ENCODE measurements at places on chromosomes 2 and 18. TPM values are rescaled to one million over a fixed set of nuclear protein-coding genes. Genes with fewer than 3 reads are reported as not detected.

Gene C1QL2
- total RNA-seq, result not detected

Gene OSR1
- 16.4 TPM for total RNA-seq

Gene MROH2A
- not detected for total RNA-seq

DNA sequence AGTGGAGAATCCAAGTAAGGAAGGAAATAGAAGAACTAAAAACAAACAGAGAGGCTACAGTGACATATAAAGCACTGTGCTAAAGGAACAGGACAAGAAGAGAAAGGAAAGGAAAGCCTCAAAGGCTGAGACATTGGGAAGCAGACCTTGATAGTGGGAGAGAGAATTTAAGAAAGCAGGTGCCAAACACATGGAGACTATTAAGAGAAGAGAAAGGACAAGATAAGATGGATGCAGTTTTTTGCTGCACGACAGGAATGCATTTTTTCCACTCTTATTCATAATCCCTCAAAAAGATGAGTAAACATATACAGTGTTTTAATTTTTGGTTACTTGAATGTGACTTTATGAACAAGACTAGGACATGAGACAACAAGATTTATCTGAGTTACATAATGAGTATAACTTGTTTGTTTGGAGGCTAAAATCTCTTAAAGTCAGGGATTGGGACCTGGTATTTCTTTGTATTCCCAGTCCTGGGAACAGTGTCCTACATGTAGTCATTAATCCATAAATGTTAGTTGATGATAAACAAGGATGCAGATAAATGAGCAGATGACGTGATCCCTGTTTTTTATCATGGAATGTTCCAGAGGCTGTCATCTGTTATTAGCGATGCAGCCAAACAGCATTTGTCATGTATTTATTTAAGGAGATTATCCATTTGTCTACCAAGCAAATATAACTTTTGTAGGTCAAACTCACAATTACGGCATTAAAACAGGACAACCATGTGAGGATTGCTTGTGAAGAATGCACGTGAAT lies 141.7 kb downstream of the DNER start:
- no peak for DNase-seq

Gene UBXN4
- total RNA-seq, result 24.7 TPM

DNA sequence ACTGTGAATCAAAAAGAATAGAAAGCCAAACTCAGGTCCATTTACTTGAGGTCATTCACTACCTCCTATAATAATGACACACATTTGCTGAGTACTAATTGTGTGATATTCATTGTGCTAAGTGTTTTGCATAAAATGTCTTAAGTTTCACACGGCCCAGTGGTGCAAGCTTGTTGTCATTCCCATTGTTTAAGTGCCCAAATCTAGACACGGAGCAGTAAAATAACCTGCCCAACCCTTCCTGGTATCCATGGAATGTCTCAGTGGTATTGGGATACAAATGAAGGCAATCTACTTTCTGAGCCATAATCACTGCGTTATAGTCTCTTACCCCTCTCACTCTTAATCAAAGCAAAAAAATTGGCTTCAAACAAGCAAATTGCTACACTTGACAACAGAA lies 233.3 kb downstream of the NCKAP5 start:
- no peak for DNase-seq

Gene REEP1
- total RNA-seq, result 10.6 TPM

GRCh38 chr2:2021995-2022394 lies 277.7 kb upstream of the PXDN start:
- no peak for DNase-seq

Gene PROC
- total RNA-seq, result not detected

Gene SIX2
- total RNA-seq, result 0.48 TPM

Gene NT5C1B
- not detected for total RNA-seq

Gene RNF152
- 23.8 TPM for total RNA-seq

Gene CNDP1
- total RNA-seq, result not detected

DNA sequence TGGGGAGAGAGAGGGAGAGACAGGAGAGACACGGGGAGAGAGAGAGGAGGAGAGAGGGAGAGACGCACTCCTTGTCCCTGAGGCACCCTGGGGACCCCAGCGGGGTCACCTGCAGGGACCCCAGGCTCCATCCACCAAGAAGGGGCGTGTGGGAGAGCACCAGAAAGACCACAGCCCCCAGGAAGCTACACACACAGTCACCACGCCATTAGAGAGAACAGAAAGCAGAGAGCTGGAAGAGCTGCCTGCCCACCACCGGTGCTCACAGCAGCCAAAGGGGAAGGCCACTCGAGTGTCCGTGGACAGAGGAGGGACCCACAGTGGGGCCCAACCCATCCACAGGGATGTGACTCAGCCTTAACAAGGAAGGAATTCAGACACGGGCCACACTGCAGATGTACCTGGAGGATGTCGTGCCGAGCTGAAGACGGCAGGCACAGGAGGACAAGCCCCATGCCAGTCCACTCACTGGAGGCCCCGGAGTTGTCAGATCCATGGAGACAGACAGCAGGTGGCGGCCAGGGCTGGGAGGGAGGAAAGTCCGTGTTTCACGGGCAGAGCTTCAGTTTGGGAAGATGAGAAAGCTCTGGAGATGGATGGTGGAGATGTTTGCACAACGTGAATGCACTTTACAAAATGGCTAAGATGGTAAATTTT lies 11.5 kb upstream of the NFATC1 start:
- DNase-seq, result no peak

GRCh38 chr2:237290261-237290660 lies 123.7 kb downstream of the COL6A3 start:
- peak; percentile 94 for DNase-seq

DNA sequence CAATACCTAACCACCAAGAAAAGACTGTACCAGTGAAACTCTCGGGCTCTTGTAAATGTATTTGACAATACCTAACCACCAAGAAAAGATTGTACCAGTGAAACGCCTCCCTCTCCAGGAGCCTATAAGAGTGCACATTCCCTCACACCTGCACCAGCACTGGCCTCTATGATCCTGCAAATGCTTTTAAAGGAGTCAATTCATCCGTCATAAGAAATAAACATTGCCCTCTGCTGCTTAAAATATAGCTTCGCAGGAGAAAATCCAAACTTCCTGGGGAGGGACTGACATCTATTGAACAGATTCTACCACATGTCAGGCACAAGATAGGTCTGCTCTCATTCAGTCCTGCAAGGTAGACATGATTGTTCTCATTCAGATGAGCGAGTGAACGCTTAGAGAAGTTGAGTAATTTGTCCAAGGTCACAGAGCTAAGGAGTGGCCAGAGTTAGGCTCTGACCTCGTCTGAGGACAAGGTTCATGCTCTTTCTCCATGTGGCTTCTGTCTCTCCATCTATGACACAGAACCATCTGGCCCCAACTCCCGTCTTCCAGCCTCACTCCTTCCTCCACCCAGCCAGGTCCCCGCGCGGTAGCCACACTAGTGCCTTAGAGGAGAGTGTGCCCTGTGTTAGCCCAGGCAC lies 38.7 kb downstream of the MCFD2 start:
- no peak for DNase-seq

- DNase-seq, result no peak
Observed at GRCh38 chr18:30970196-30970816, 72.2 kb downstream of the DSC3 start.

DNA sequence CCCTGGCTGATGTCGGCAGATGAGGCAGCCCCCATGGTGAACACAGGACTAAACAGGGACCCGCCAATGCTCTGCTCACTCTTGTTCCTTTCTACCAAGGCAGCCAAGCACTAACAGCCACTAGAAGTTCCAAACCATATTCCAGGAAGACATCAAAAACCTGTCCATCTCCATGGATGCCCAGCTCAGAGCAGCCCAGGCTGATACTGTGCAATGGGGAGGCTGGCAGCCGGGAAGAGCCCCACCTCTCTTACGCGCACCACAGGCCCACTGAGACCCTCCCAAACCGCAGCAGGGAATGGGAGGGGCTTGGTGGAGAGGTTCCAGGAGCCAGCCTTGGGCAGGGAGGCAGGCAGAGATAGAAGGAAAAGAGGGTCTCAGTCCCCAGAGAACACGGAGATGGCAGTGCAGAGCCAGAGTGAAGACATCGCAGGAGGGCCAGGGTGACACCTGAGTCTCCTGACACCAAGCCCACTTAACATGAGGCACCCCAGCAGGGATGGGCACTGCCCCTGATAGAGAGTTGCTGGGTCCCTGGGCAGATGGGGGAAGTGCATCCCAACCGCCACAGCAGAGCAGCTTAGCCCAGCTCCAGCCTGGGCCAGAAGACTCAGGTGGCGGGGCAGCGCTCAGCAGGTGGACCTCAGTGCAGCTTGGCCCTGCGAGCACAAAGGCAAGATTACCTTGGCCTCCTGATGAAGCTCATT lies 3.4 kb downstream of the HS6ST1 start:
- no peak for DNase-seq

- DNase-seq, result no peak
Observed at GRCh38 chr2:188345426-188345825, 53.8 kb downstream of the GULP1 start.

GRCh38 chr2:130252880-130253645 lies 54.8 kb upstream of the TUBA3E start:
- no peak for DNase-seq

- peak; percentile 55 for DNase-seq
Observed at GRCh38 chr18:9613550-9614400, 584 bp downstream of the PPP4R1 start.

DNA sequence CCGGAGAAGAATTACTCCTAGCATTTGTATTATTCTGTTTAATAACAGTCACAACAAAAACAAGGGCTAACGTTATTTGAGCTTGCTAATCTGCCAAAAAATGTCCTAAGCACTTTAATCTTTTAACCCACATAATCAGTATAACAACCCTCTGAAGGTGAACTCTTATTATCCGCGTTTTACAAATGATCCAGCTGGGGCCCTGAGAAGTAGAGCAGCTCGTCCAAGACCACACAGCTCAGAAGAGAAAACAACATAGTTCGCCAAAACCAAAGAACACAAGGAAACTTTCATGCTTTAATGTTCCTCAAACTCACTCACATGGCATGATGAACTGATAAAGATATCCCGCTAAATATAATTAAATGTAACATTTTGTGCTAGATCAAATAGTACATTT lies 159.7 kb upstream of the ZNF236 start:
- DNase-seq, result no peak

Gene GPAT2
- 4.8 TPM for total RNA-seq

Gene CD8B
- not detected for total RNA-seq

- no peak for DNase-seq
Observed at GRCh38 chr2:158184001-158184400, 82.3 kb downstream of the UPP2 start.

- no peak for DNase-seq
Observed at GRCh38 chr18:48938827-48939204, 11.9 kb downstream of the SMAD7 start.

GRCh38 chr2:62724106-62724505 lies 18.6 kb downstream of the EHBP1 start:
- DNase-seq, result no peak

Gene APCDD1
- 110 TPM for total RNA-seq

- DNase-seq, result no peak
Observed at GRCh38 chr2:132667706-132668105, 2.3 kb downstream of the LYPD1 start.

Gene EVA1A
- 1.2 TPM for total RNA-seq

Gene BUB1
- 1.2 TPM for total RNA-seq

- no peak for DNase-seq
Observed at GRCh38 chr2:199784512-199784911, 66.5 kb downstream of the FTCDNL1 start.

- DNase-seq, result no peak
Observed at GRCh38 chr2:189439342-189439741, 1.9 kb upstream of the WDR75 start.

GRCh38 chr2:98314251-98314650 lies 32.0 kb upstream of the CNGA3 start:
- DNase-seq, result no peak

Gene VWA3B
- not detected for total RNA-seq

- no peak for DNase-seq
Observed at GRCh38 chr2:120142528-120143219, 80.5 kb downstream of the TMEM185B start.

DNA sequence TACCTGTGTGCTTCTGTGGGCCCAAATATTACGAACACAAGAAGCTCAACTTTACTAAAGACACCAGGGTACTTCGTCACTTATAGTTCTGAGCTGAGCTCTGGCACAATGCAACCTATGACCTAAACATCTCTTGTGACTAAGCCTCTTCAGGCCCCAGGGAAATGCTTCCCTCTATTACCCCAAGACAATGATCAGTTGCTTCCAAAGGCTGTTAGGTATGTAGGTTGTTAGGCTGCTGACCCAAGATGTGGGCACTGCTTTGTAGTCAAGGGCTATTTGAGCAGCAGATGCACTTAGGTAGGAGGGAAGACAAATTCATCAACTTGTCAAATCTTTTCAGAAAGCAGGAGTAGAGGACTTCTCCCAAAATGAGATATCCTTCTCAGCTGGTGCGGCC lies 640.1 kb downstream of the EPHA4 start:
- DNase-seq, result no peak

GRCh38 chr2:10860814-10861325 lies 48.3 kb upstream of the PDIA6 start:
- DNase-seq, result no peak

DNA sequence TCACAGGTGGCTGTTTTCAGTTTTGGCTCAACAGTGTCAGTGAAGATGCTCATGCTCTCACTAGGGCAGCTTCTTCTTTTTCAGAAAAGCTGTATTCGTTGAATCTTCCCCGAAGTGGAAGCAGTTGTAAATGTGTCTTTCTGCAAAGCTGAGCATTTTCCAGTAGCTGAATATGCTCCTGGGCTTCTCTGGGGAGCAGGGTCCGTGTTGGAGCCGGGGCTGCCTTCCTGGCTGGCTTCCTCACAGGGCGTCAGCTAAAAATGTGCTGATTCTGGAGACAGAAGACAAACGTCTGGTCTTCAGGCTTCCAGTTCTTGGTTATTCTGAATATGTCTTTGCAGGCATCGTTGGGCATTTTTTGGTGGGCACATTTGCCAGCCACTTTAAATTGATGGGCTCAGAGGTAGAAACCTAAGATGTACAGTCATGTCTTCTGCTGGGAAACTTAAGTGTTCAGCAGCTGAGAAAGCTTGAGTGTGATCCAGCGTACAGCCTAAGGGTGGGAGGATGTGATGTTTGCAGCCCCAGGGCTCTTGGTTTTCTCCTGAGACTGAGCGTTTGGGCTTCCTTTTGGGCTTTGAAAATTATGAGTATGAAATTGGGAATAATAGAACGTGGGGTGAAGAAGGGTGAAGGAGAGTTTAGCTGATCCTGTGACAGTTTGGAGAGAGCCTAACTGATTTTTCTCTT lies 19.0 kb downstream of the SETBP1 start:
- peak; percentile 34 for DNase-seq
